ENCODE measurements at places on chromosomes 5 and 9.

DNA sequence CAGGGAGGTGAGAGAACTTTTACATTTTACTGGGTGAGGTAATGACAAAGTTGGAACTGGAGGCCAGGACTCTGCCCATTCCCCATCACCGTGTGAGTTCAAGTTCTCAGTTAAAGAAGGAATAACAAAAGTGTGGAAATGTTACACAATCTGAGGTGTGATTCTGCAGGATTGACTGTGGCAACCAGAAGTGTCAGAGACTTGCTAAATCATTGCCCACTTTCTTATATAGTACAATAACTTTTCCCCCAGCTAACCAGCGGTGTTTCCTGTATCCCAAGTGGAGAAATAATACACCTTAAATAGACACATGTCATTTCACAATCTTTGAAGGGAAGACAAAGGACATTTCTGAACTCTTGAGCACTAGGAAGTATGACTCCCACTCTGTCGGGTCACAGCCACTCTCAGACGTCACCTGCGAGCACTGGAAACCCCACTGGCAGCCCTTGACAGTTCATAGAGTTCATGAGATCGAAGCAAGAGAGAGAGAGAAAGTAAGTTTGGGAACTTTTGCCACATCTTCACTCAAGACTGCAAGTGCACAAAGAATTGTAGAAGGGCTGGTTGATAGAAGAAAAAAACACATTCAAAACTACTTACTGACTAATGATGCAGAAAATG is 28.4 kb downstream of the PAX5 start:
- DNase-seq = no peak

- DNase-seq = no peak
These were observed 49.2 kb downstream of the PLEKHG4B start for GRCh38 chr5:141211-141610.

GRCh38 chr5:131441184-131441583 is 177.3 kb downstream of the CDC42SE2 start:
- DNase-seq = peak; percentile 50

- no peak for DNase-seq
These were observed 28.8 kb upstream of the CDC23 start for GRCh38 chr5:138241688-138242571.

GRCh38 chr5:67806654-67807438 is 408.7 kb upstream of the PIK3R1 start:
- no peak for DNase-seq

DNA sequence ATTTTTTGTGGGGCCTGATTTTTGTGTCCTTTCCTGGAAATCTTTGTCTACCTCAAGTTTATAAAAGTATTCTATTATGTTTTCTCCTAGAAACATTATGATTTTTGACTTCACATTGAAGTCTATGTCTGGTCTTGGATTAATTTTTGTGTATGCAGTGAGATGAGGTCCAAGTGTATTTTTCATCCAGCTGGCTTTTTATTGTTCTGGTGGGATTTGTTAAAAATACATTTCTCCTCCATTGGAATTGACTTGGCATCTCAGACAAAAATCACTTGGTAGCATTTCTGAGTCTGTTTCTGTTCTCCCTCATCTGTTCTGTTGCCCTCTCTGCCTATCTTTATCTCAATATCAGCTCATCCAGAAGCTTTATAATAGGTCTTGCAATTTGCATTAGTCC is 109.0 kb downstream of the IRX1 start:
- no peak for DNase-seq

GRCh38 chr9:68427216-68427977 is 71.0 kb downstream of the PGM5 start:
- DNase-seq = no peak

DNA sequence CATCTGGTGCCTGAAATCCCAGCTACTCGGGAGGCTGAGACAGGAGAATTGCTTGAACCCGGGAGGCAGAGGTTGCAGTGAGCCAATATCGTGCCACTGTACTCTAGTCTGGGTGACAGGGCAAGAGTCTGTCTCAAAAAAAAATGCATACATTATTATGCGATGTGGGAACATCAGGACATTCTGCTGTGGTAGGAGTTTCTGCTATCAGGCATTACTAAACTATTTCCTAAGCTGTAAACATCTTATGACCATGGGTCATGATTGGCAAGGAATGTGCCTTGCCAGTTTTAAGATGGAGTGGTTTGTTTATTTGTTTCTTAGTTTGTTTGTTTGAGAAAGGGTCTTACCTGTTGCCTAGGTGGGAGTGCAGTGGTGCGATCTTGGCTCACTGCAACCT is 45.1 kb upstream of the FAM120A start:
- no peak for DNase-seq

- DNase-seq = no peak
These were observed 44.8 kb downstream of the ANGPTL2 start for GRCh38 chr9:127077644-127077946.

DNA sequence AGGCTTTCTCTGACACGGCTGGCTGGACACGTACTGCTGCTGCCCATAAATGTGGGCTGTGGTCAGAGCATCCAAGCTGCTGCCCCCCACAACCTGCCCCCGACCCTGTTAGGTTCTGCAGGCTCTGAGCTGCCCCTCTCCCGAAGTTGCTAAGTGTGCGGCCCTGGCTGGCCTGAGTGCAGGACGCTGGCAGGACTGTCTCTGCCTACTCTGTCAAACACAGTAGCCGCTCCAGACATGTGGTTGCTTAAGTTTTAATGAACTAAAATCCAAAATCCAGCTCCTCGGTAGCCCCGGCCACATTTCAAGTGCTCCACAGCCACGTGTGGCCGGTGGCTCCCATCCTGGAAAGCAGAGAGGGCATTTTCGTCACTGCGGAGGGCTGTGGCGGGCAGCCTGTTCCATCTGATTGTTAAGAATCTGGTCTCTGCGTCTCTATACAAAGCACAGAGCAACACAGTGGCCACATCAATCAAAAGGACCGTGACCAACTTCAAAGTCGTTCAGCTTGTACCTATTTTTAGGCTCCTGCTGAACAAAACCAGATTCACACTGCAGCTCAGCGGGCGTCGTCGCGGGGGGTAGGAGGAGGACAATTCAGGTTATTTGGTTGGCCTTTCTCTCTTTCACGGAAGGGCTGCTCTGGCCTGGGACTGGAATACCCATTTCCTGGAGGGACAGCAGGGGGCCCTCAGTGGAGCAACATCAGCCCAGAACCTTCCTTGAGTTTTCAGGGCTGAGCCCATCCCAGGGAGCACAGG is 68.9 kb downstream of the PTCH1 start:
- no peak for DNase-seq

GRCh38 chr9:121743441-121744001 is 92.1 kb downstream of the DAB2IP start:
- no peak for DNase-seq

DNA sequence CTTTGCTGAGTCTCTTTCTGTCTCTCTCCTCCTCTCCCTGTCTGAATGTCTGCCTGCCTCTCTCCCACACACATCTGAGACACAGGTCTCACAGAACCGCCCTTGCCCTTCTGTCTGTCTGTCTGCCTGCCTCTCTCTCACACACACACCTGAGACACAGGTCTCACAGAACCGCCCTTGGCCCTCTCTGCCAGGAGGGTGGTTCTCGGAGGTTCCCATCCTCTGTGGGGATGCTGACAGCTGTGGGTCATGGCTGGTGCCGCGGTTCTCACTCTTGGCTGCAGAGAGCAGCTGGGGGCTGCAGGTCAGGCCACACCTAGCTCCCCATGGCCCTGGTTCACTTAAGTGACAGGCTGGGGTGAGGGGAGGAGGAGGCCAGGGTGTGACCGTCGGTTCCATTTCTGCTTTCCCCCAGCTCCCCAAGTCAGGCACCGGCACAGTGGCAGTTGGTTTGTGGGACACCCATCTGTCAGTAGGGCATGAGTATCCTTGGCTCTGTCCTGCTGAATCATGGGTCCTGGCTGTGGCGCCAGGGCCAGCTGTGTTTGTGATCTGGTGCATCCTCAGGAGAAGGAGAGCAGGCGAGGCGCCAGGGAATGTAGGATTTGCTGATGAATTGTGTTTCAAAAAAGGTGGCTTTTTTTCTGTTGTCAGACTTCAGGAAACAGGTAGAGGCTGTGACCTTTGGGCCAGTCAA is 42.3 kb upstream of the CLPTM1L start:
- no peak for DNase-seq

- DNase-seq = no peak
These were observed 13.2 kb upstream of the CEL start for GRCh38 chr9:133048595-133048994.

DNA sequence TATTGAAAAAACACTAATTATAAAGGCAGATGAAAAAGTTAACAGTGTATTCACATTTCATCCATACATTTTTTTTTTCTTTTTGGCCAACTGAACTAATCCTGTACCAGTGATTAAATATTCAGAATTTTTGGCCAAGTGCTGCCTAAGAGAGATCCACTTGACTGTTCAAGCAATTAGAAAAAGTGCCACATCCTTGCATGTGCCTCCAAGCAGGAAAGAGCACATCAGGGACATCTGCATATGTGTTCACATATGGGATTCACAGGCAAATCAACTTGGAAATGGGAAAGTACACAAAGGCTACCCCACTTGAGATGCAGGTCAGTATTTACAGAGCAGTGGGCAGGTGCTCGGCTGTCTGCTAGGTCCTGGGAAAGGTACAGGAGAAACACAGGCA is 163.3 kb upstream of the LHFPL2 start:
- DNase-seq = peak; percentile 30

- DNase-seq = no peak
These were observed 28.1 kb upstream of the C9orf72 start for GRCh38 chr9:27601396-27601795.

- no peak for DNase-seq
These were observed 63.2 kb downstream of the MEGF10 start for GRCh38 chr5:127353796-127354195.

DNA sequence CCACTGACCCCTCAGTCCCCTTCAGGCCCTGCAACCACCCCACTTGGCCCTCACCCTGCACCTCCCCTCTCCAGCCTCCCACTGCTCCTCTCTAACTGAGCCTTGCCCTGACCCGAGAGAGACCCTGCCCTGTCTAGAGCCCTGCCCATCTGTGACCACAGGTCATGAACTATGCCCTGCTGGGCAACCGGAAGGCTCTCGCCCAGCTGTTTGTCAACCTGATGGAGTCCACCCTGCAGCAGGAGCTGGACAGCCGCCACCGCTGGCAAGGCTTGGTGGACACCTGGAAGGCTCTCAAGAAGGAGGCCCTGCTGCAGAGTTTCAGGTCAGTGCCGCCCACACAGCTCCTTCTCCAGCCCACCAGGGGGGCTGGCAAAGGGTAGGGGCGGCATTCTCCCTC is 9.4 kb downstream of the CCDC180 start:
- no peak for DNase-seq

- DNase-seq = no peak
These were observed 37.3 kb upstream of the AKNA start for GRCh38 chr9:114425126-114425525.

- DNase-seq = no peak
These were observed 212.1 kb upstream of the NUDT12 start for GRCh38 chr5:103774721-103775120.

DNA sequence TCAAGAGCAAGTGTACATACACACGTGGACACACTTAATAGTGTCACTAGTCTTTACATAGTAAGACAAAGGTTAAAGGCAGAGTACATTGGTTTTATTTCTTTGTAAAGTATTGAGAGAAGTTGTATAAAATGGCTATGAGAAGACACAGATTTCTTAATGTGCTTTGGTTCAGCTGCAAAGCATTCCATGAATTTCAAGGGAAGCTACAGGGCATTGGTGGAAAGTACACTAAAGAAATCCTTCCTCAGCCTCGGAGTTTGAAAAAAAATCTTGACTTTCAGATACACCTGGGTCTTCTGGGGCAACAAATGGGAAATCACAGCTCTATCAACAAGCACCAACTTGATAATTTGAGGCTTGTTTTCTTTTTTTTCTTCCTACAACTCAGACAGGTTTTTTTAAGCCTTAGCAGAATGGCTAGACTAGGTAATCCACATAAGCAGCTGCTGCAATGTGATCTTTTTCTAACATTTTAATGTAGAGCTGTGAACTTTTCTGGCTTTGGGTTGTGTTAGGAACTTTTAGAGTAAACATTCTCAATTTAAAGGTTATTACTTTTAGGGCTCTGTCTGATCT is 140.4 kb upstream of the FST start:
- DNase-seq = no peak

DNA sequence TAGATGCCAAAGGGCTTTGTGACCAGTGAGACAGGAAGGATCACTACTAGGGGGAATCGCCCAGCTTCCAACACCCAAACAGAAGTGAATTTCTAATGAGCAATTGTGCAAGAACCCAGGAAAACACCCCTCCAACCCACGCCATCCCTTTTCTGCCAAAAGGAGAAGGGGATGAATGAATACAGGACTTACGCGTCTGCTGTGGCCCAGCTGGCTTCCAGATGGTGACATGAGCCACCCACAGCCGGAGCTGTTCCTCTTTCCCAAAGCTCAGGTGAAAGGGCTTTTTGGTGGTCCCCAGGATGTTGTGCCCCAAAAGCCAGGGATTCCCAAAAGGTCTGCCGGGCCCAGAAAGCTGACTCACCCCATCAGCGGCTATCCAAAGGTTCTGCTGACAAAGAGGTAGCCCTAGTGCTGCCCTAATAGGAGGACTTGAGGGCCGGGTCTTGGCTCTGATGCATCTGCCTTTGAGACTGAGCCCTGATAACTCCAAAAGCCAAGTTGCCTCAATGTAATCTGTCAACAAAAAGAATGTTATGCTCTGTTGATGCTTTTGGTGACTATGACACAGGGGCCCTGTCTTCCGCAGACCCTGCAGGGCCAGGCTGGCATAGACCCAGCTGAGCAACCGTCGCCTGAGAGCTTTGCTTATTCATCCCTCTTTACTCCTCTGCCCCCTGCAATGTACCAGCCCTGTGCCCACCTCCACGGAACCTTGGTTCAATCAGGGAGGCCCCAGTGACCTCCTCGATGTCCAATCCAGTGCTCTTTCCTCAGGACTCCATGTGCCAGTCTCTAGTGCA is 14.5 kb downstream of the GSN start:
- no peak for DNase-seq

DNA sequence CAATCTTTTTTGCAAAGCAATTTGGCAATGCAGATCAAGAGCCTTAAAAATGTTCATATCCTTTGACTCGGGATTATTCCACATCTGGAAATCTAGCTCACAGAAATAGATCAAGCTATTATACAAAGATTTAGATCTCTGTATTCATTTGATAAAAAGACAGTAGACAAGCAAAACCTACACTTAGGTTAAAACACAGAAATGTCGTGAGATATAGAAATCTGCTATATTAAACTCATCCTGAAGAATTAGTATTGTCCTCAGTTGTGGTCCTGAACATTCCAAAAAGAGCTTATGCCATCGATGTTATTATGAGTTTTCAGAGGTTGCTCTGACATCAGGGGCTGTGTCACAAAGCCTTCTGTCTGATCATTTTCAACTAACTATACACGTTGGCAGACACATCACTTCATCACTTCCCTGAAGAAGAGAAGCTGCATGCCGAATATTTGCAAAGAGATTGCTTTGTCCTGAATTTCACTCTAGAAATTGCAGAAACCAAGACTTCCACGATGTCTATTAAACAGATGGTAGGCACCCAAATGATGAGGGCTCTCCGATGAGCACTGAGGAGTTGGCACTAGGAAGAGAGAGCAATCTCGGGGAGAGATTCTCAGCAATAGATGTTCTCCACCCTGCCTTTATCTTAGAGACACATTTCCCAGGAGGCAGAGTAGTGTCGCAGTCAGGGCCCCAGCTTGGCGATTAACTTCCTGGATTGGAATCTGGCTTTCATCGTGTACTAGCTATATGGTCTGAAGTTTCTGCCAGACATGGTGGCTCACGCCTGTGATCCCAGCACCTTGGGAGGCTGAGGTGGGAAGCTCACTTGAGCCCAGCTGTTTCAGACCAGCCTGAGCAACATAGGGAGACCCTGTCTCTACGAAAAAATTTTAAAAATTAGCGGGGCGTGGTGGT is 1.9 kb upstream of the UBTD2 start:
- no peak for DNase-seq

- DNase-seq = peak; percentile 66
These were observed 2.2 kb upstream of the GNPDA1 start for GRCh38 chr5:142014911-142015584.

Measured in SK-N-MC (cell line).